ENCODE measurements at places on chromosomes 4 and X. TPM values are rescaled to one million over a fixed set of nuclear protein-coding genes. Genes with fewer than 3 reads are reported as not detected.

The CHRDL1 gene
- total RNA-seq, result 0.05 TPM

- H3K4me1 ChIP-seq, result no peaks in the 10 kb centered on the region
- no peaks in the 10 kb centered on the region for H3K27me3 ChIP-seq
- DNase-seq, result no peak
- H3K4me3 ChIP-seq, result no peak overlapping the region
- no peaks in the 10 kb centered on the region for H3K36me3 ChIP-seq
Observed at GRCh38 chr4:106695501-106696262, 327.1 kb upstream of the GIMD1 start.

The STK32B gene
- total RNA-seq, result not detected

The MAGED4B gene
- total RNA-seq, result 0.52 TPM

DNA sequence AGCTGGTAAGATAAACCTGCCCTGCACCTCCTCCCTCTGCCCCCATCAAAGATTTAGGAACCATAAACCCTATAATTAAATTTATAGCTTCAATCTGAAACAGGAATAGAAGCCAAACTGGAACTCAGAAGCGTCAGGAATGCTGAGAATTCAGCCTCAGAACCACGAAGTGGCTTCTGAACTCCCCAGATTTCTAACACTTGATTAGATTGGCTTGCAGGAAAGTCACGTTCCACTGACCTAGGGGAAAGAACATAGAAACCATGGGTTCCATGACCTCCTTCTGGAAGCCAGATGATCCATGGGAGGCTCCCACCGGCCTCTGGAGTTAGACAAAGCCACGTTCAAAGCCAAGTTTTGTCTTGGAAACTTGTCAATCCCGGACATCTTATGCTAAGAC is 356.5 kb downstream of the MID1IP1 start:
- H3K4me1 ChIP-seq, result no peaks in the 10 kb centered on the region
- H3K27me3 ChIP-seq, result no peaks in the 10 kb centered on the region
- H3K27ac ChIP-seq, result no peak overlapping the region

GRCh38 chr4:143437937-143438336 is 75.6 kb upstream of the SMARCA5 start:
- no peak overlapping the region for H3K27ac ChIP-seq
- DNase-seq, result no peak
- no peaks in the 10 kb centered on the region for H3K27me3 ChIP-seq
- H3K4me1 ChIP-seq, result no peaks in the 10 kb centered on the region
- H3K36me3 ChIP-seq, result no peaks in the 10 kb centered on the region

GRCh38 chrX:150036181-150036580 is 97.9 kb upstream of the EOLA2 start:
- no peaks in the 10 kb centered on the region for H3K36me3 ChIP-seq
- no peak for DNase-seq
- no peaks in the 10 kb centered on the region for H3K27me3 ChIP-seq
- H3K4me3 ChIP-seq, result no peak overlapping the region
- H3K4me1 ChIP-seq, result peaks cover 59% of the 10 kb centered on the region
- peak overlapping the region; percentile 60 for H3K27ac ChIP-seq

The FABP2 gene
- total RNA-seq, result not detected

The MAGEA6 gene
- total RNA-seq, result 0.57 TPM

DNA sequence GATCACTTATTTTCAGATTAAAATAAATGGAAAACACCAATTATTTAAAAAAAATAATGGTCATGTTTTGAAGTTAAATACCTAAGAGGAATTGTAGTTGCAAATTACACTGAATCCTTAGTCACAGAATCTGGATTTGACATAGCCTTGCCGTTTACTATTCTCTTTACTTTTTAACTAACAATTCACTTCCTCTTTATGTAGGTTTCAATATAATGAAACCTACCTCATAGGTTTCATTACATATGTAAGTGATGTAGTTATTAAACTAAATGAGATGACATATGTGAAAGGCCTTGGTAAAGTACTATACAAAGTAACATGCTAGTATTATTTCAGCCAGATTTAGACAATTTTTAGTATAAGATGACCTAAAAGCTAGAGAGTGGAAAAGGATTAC is 6.5 kb downstream of the SPP1 start:
- no peak overlapping the region for H3K27ac ChIP-seq
- no peak overlapping the region for H3K4me3 ChIP-seq
- H3K36me3 ChIP-seq, result no peaks in the 10 kb centered on the region

DNA sequence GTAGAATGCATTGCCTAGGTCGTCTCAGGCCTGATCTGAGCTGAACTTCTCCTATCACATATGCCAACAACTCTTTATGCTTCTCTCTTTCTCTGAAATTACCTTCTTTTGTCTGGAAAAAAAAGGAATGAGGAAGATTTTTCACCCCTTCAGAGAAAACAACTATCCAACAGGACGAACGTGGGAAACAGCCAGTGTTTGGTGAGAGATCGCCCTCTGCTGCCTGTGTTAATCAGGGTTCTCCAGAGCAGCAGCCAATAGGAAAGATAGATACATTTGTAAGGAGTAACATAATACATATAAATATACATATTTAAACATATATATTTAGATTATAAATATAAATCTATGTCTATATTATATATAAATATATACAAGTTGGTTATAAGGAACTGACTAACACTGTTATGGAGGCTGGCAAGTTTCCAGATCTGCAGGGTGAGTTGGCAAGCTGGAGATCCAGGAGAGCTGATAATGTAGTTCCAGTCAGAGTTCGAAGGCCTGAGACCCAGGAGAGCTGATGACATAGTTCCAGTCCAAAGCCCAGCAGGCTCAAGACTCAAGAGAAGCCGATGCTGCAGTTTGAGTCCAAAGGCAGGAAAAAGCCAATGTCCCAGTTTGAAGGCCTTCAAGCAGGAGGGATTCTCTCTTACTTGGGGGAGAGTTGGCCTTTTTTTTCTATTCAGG is 13.3 kb downstream of the CETN2 start:
- H3K4me3 ChIP-seq, result no peak overlapping the region
- H3K27me3 ChIP-seq, result no peaks in the 10 kb centered on the region
- DNase-seq, result no peak

- no peak overlapping the region for H3K27ac ChIP-seq
- no peak for DNase-seq
- H3K4me3 ChIP-seq, result no peak overlapping the region
- H3K4me1 ChIP-seq, result peaks cover 20% of the 10 kb centered on the region
- H3K27me3 ChIP-seq, result no peaks in the 10 kb centered on the region
- 0 out of 2 replicates have a peak, but pooled peaks cover 4% of the 10 kb centered on the region for H3K36me3 ChIP-seq
Observed at GRCh38 chr4:169120624-169121023, 110.6 kb upstream of the CBR4 start.

GRCh38 chrX:117989512-117989911 is 127.1 kb downstream of the KLHL13 start:
- no peaks in the 10 kb centered on the region for H3K4me1 ChIP-seq
- no peak overlapping the region for H3K27ac ChIP-seq
- H3K4me3 ChIP-seq, result no peak overlapping the region
- no peaks in the 10 kb centered on the region for H3K27me3 ChIP-seq
- H3K36me3 ChIP-seq, result no peaks in the 10 kb centered on the region

The CT45A3 gene
- total RNA-seq, result 0.30 TPM

- no peak overlapping the region for H3K4me3 ChIP-seq
- no peak overlapping the region for H3K27ac ChIP-seq
- H3K4me1 ChIP-seq, result peaks cover 26% of the 10 kb centered on the region
- no peak for DNase-seq
- H3K27me3 ChIP-seq, result no peaks in the 10 kb centered on the region
Observed at GRCh38 chr4:83216959-83217683, 67.5 kb downstream of the COQ2 start.

DNA sequence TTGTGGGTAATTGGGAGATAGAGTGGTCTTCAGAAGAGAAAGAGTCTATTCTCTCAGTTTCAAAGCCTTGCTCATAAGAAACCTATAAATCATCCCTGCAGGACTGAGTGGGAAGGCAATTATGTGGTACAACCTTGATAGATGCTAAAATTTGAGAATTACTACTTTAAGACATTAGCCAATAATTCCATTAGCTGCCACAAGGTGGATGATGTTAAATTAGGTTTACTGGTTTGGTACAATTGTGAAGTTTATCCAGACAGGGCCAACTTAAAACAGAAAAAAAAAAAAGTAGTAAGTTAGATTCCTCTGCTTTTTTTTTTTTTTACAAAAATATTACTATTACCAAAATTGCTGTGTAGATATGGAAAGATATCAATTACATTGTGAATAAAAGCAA is 73.2 kb upstream of the AMOT start:
- no peak overlapping the region for H3K4me3 ChIP-seq
- no peaks in the 10 kb centered on the region for H3K36me3 ChIP-seq
- H3K27me3 ChIP-seq, result no peaks in the 10 kb centered on the region
- no peak for DNase-seq
- no peaks in the 10 kb centered on the region for H3K4me1 ChIP-seq
- H3K27ac ChIP-seq, result no peak overlapping the region

DNA sequence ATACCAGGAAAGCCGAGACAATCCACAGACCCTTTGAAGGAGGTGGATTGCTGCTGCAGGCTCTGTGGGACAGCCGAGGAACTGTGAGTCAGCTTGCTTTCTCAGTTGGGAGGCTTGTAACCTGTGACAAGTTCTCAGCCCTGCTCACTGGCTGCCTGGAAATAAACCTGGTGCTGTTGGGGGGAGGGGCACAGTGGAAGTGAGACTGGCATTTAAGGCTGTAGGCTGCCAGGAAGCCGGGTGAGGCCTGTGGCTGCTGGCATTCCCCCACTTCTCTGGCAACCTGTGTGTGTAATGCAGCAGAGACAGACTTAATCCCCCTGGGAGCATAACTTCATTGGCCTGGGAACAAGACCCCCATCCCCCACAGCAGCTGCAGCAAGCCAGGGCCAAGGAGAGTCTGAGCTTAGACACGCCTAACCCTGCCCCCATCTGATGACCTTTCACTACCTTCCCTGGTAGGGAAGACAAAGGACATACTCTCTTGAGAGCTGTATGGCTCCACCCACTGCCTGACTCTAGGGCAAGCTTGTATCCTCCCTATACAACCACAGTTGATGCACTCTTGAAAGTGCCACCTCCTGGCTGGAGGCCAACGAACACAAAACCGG is 64.1 kb downstream of the ALPK1 start:
- DNase-seq, result no peak
- H3K4me3 ChIP-seq, result no peak overlapping the region
- no peaks in the 10 kb centered on the region for H3K27me3 ChIP-seq
- no peak overlapping the region for H3K27ac ChIP-seq
- H3K4me1 ChIP-seq, result no peaks in the 10 kb centered on the region

GRCh38 chr4:130820448-130820847 is 1724.5 kb downstream of the C4orf33 start:
- H3K4me1 ChIP-seq, result no peaks in the 10 kb centered on the region
- no peaks in the 10 kb centered on the region for H3K36me3 ChIP-seq
- no peak overlapping the region for H3K27ac ChIP-seq

- no peaks in the 10 kb centered on the region for H3K4me1 ChIP-seq
- H3K27ac ChIP-seq, result no peak overlapping the region
- H3K27me3 ChIP-seq, result peaks cover 15% of the 10 kb centered on the region
- H3K36me3 ChIP-seq, result no peaks in the 10 kb centered on the region
- no peak overlapping the region for H3K4me3 ChIP-seq
Observed at GRCh38 chr4:80471756-80472155, 136.2 kb downstream of the CFAP299 start.

- peak overlapping the region; percentile 72 for H3K27ac ChIP-seq
- no peaks in the 10 kb centered on the region for H3K36me3 ChIP-seq
- peaks cover 44% of the 10 kb centered on the region for H3K4me1 ChIP-seq
- DNase-seq, result no peak
- no peak overlapping the region for H3K4me3 ChIP-seq
Observed at GRCh38 chr4:11495818-11496217, 67.1 kb upstream of the HS3ST1 start.

GRCh38 chr4:78610546-78611214 is 59.1 kb downstream of the ANXA3 start:
- no peaks in the 10 kb centered on the region for H3K27me3 ChIP-seq
- H3K36me3 ChIP-seq, result peaks cover 41% of the 10 kb centered on the region
- no peak overlapping the region for H3K27ac ChIP-seq
- no peak for DNase-seq
- H3K4me3 ChIP-seq, result no peak overlapping the region

- DNase-seq, result no peak
- no peaks in the 10 kb centered on the region for H3K36me3 ChIP-seq
- no peaks in the 10 kb centered on the region for H3K27me3 ChIP-seq
- H3K27ac ChIP-seq, result no peak overlapping the region
Observed at GRCh38 chr4:111213531-111213930, 590.7 kb upstream of the PITX2 start.

- no peaks in the 10 kb centered on the region for H3K4me1 ChIP-seq
- DNase-seq, result no peak
- H3K4me3 ChIP-seq, result no peak overlapping the region
- no peaks in the 10 kb centered on the region for H3K27me3 ChIP-seq
- H3K36me3 ChIP-seq, result no peaks in the 10 kb centered on the region
Observed at GRCh38 chrX:9293051-9293496, 171.8 kb upstream of the TBL1X start.

Data from HCT116 (cell line).